Hematopoietic multipotent progenitor cell treated with erythropoietin and hydrocortisone succinate and interleukin-3 and kit ligand, for 15 days (in vitro differentiated cells): ENCODE measurements at places on chromosomes 16 and 17.

DNA sequence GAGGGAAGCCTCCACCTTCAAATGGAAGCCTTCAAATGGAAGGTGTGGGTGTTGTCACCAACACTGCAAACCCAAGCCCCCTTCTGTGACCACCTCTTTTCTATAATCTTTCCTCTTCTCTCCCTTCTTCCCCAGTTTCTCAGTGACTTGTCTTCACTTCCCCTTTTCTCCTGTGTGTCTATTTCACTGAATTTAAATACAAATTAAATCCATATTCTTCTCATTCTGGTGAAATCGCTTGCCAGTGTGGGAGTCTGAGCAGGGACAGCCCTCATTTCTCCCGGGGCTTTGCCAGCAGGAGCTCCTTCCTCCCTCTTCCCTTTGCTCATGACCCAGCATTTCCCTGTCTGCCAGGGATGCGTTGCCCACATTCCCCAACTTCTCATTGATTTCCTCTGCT, 6.4 kb upstream of the ITGAX start:
- DNase-seq, result no peak

GRCh38 chr17:9211133-9211765, 189.9 kb downstream of the NTN1 start:
- no peak for DNase-seq

- no peak for DNase-seq
Observed at GRCh38 chr17:50355336-50355700, 9.4 kb downstream of the XYLT2 start.

DNA sequence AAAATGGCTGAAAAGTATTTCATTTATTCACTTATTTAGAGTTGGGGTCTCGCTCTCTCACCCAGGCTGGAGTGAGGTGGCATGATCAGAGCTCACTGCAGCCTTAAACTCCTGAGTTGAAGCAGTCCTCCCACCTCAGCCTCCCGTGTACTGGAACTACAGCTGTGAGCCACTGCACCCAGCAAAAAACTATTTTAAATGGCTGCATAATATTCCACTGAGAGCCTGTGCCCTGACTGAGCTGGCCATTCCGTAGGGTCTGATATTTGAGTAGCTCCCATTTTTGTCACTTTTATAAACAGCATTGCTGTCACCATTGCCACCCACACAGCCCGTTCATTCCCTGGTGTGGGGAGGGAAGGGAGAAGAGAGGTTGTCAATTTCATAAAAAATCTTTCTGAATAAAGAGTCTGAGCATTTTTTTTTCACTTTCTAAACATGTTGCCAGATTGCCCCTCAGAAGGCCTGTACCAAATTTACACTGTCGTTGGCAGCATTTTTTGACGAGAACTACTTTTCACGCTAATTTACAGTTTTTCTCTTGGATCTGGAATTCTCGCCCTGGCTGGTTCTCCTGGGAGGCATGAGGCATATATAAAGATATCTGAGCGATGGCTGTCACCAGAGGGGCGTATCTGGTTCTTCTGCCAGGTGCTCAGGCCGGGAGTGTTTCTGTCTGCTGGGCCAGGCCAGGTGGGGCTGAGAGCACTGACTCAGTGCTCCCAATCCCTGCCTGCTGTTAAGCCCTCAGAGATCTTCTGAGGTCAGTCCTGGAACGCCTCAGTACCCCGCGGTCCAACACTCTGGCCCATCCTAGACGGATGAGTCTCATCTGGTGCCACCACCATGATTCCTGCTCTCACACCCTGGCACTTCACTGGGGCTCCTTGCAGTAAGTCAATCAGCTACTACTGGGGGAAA, 7.2 kb upstream of the KIFC3 start:
- DNase-seq, result peak; percentile 9

DNA sequence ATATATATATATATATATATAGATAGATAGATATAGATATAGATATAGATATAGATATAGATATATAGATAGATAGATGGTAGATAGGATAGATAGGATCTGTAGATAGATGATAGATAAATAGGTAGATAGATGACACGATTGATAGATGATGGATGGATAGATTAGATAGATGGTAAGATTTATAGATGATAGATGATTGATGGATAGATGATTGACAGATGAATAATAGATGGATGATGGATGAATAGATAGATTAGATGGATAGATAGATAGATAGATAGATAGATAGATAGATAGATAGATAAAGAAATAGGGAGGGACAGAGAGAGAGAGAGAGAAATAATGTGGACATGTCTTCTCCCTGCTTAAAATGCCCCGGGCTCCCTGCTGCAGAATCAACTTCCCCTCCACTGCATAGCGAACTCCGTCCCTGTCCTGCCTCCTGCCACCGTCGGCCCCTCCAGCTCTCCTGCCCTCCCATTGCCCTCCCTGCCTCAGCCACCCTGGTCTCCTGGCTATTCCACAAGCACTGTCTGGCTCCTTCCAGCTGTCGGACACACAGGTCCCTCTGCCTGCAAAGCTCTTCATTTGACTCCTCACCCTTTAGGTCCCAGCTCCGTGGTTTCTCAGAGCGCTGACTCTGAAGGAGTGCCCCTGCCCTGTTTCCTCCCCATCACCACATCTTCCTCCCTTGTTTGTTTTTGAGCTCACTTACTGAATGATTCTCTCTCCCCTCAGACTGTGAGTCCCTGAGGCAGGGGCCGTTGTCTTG, 254.0 kb downstream of the KATNIP start:
- DNase-seq, result no peak

DNA sequence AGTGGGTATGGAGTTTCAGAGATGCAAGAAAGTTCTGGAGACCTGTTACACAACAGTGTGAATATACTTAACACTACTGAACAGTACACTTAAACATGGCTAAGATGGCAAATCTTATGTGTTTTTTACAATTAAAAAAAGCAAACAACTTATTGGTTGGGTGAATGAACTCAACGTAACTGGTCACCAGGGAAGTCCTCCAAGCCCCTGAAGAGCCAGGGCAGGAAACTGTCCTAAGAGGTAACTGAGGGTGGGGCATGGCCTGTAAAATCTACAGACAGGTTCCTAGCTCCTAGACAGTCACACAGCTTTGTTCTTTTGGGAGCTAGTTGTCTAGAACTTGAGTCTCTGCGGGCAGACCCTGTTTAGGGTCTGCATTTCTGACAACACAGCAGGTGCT, 10.3 kb downstream of the CSF3 start:
- DNase-seq, result no peak

GRCh38 chr17:57016071-57016763, 38.3 kb downstream of the SCPEP1 start:
- DNase-seq, result no peak

DNA sequence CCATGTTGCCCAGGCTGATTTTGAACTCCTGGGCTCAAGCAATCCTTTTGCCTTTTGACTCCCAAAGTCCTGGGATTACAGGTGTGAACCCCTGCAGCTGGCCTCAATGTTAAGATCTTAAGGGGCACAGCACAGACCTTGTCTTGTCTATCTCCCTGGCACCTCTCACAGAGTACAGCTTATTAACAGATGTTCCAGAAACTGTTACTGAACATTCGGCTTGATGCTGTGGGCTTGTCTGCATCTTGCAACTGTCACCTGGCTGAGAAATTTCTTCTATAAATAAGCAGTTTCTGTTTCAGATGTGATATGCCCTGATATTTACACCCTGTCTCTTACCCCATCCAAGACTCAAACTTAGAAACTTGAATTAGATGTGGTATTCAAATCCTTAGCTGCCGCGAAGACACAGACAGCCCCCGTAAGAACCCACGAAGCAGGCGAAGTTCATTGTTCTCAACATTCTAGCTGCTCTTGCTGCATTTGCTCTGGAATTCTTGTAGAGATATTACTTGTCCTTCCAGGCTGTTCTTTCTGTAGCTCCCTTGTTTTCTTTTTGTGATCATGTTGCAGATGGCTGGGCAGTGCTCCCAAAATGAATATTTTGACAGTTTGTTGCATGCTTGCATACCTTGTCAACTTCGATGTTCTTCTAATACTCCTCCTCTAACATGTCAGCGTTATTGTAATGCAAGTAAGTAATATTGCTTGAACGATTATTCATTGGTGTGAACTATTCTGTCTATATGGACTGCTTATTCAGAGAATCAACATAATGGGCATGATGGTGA, at the start of gene TNFRSF17:
TNFRSF17 (plus strand) TSS at position 450 of the 791 bp plus-strand sequence; CDS start at position 565, 115 bp downstream.
- DNase-seq, result no peak

DNA sequence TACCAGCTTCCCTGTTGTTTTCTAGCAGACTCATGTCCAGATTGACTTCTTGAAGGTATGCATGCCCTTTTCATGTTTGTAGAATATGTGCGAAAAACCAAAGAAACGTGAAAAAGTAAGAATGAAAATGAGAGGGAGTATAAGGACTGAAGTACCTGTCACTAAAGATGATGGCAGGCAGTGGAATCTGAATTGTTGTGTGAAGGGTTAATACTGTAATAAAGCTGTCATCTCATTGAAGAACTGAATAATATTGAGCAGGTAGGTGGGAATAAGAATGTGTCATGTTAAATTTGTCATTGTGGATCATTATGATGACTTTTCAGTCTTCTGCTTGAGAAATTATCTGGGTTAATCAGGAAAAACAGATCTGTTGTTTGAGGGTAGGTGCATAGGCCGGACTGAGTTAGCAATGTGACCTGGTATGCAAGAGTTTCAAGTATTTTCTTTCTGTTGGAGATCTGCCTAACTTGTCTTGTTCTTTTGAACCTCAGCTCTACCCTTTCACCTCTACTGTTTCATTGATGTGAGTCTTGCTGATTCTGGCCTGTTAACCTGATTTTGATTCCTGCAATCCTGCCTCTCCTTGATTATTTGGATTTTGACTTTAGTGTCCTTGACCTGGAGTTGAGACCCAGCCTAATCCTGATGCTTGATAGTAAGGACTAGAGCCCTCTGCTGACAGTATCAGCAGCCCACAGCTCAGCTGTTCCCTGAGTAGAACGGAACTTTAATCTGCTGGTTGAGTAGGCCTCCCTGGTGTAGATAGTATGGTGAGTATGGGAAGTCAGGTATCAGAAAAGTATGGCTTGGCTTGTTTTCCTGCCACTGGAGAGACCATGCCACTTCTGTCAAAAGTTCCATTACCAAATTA, 64.6 kb downstream of the MAP2K4 start:
- DNase-seq, result no peak
